ENCODE measurements at places on chromosomes 4 and X. TPM values are rescaled to one million over a fixed set of nuclear protein-coding genes. Genes with fewer than 3 reads are reported as not detected.

DNA sequence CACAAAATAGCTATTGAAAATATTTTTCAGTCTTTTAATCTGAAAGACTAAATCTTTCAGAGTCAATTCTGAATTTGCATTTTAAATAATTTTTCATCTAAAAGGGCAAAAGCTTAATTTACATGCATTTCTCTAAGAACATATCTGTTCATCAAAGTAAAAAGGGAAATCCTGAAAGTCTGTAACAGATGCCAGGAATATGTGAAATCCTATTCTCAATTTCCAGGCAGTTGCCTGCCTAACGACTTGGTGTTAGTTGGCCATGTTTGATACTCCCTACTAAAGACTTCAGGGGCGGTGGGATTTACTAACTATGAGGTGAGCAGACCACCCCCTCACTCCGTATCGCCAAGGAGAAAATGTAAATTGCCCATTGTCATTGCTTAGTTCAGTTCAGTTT, 136.8 kb downstream of the KIT start:
- no peak for DNase-seq

GRCh38 chr4:159273841-159274240, 171.0 kb downstream of the RAPGEF2 start:
- no peak for DNase-seq

DNA sequence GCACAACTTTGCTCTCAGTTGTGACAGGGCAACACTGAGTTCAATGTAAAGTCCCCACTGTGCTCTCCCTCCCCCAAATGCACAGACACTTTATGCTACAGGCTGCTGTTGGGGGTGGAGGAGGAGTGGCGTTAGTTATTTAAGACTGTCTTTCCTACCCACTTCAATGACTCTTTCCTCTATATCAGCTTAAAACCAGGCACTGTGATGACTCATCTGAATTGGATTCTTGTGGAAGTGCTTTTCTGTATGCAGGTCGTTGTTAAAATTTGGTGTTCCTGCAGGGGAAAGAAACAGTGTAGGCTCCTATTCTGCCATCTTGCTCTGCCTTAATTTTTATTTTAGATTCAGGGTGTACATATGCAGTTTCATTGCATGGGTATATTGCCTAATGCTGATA, 1157.2 kb upstream of the ADGRL3 start:
- no peak for DNase-seq

The TRAM1L1 gene
- total RNA-seq, result 4.3 TPM

DNA sequence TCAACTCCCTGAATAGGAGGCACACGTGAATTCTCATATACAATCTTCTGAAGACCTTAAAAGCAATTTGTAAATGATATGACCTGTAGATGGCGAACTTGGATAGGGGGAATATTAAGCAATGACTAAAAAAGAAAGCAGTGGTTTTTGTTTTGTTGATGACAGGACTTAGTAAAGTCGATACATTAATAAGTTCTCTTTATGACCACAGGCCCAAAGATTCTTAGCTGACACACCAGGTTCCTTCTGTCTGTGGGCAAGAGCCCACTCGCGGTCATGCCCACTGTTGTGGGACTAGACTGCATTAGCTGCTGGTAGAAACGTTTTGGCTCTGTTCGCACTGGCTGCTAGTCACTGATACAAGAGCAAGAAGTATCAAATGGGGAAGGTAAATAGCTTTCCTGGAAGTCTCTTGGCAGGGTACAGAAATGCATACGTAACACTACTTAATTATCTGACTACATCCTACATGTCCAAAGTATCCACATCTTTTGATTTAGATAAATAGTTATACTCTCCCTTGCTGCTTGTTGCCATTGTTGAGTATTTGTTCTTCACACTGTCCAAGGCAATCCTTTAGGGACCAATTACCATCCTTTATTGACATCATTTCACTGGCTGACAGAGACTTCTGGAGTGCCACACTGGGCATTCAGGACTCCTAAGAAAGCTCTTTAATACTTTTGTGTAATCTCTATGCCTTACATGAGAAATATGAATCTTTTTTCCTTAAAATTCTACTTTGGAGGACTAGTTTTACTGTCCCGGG, 31.0 kb downstream of the ALPK1 start:
- no peak for DNase-seq

The SLC26A1 gene
- total RNA-seq, result 2.6 TPM

- no peak for DNase-seq
Observed at GRCh38 chrX:100979881-100980607, 10.5 kb downstream of the ARL13A start.

All from progenitor cell of endocrine pancreas (in vitro differentiated cells).